Cerebellar nuclear complex (tissue), 1 donor: ENCODE measurements at places on chromosomes 13 and 19.

- DNase-seq: no peak
These were observed 195.6 kb downstream of the GGACT start for GRCh38 chr13:100392709-100393630.

DNA sequence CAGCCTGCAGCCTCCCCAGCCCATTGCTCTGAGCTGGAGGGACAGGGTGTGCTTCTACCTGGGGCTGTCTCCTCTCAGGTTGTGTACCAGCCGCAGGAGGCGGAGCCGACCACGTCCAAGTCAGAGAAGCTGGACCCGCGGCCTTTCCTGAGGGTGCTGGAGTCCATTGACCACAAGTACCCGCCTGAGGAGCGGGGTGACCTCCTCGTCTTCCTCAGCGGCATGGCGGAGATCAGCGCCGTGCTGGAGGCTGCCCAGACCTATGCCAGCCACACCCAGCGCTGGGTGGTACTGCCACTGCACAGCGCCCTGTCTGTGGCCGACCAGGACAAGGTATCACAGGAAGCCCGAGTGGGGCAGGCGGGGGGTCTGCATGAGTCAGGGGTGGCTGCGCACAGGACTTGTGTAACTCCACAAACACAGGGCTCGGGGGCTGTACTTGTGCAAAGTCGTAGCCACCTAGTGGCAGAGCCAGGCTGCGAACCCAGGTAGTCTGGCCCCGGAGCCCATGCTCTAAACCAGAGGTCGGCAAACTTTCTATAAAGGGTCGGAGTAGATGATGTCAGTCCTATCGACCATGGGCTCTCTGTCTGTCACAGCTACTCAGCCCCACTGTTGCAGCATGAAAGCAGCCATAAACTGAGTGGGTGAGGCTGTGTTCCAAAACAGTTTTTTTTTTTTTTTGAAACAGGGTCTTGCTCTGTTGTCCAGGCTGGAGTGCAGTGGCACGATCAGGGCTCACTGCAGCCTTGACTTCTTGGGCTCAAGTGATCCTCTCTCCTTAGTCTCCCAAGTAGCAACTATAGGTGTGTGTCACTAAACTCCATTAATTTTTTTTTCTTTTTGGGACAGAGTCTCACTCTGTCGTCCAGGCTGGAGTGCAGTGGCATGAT is 8.9 kb downstream of the DHX34 start:
- no peak for DNase-seq

- no peak for DNase-seq
These were observed 41.9 kb downstream of the C13orf46 start for GRCh38 chr13:113931841-113932459.

DNA sequence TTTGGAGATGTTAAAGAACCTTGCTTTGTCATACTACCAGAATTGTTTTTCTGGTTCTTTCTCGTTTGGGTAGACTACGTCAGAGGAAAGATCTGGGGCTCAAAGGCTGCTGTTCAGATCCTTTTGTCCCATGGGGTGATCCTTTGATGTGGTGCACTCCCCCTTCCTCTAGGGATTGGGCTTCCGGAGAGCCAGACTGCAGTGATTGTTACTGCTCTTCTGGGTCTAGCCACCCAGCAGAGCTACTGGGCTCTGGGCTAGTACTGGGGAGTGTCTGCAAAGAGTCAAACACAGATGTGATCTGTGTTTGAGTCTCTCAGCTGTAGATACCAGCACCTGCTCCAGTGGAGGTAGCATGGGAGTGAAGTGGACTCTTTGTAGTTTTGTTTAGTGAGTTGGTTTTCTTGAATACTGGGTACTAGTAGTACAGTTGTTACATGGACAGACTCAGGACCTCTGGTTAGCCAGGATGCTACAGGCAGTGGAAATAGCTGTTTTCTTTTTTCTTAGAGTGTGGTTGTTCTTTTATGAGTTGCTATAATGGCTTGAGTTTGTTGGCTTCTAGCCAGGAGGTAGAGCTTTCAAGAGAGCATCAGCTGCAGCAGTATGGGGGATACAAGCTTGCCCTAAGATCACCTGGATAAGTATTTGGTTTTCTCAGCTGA is 34.4 kb downstream of the DNAJC15 start:
- DNase-seq: no peak

GRCh38 chr13:97574926-97575325 is 141.0 kb downstream of the RAP2A start:
- no peak for DNase-seq

GRCh38 chr19:6963937-6964336 is 57.3 kb downstream of the MBD3L2B start:
- no peak for DNase-seq
